Stimulated activated CD4-positive, alpha-beta T cell treated with anti-CD3 and anti-CD28 coated beads, TNF-alpha, amount 100 ng/mL, for 1 hour (primary cell): ENCODE measurements at places on chromosomes 11 and 22.

GRCh38 chr11:106160494-106160893 is 83.0 kb downstream of the AASDHPPT start:
- DNase-seq, result no peak

GRCh38 chr22:30129636-30130035 is 49.4 kb downstream of the HORMAD2 start:
- DNase-seq, result no peak

GRCh38 chr11:14973621-14974514 is 1.7 kb upstream of the CALCA start:
- no peak for DNase-seq

DNA sequence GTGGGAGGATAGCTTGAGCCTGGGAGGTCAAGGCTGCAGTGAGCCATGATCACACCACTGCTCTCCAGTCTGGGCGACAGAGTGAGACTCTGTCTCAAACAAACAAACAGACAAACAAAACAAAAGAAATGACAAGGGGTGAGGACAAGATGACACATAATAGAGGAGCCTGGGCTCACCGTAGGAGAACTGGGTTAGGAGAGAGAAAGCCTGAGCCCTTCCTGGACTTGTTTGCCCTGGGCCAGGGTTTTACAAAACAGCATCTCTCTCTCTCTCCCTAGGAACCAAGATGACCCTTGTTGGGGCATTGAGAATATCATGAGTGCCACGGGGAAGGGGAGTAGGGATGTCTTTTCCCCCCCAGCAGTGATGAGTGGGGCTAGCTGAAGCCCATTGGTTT is 15.7 kb downstream of the ROBO3 start:
- no peak for DNase-seq

- no peak for DNase-seq
Measured at GRCh38 chr11:35735903-35736302, 73.3 kb downstream of the TRIM44 start.

- no peak for DNase-seq
Measured at GRCh38 chr11:62057069-62057468, 66.7 kb upstream of the INCENP start.

DNA sequence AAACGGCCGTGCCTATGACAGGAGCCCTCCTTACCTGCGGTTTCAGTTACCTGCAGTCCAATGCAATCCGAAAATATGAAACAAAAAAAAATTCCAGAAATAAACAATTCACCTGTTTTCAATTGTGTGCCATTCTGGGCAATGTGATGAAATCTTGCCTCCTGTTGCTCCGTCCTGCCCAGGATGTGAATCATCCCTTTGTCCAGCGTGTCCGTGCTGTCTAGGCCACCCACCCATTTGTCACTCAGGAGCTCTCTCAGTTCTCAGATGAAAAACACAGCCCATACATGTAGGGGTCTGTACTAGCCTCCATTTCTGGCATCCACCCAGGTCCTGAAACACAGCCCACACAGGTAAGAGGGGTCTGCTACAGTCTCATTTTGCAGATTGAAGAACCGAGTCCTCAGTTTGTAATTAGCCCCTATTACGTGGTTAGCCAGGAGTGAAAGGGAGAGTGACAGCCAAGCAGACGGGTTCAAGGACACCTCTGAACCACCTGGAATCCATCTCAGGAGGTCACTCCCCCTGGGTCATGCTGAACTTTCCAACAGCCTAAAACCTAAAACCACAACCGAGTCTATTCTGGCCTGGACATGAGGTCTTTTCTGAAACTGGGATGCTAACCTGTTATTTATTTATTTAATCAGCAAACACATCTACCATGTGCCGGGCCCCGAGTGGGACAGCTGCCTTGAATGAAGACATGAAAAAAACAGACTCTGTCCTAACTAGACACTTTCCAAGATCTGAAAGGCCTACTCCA is 317.2 kb downstream of the SHANK2 start:
- DNase-seq, result no peak

DNA sequence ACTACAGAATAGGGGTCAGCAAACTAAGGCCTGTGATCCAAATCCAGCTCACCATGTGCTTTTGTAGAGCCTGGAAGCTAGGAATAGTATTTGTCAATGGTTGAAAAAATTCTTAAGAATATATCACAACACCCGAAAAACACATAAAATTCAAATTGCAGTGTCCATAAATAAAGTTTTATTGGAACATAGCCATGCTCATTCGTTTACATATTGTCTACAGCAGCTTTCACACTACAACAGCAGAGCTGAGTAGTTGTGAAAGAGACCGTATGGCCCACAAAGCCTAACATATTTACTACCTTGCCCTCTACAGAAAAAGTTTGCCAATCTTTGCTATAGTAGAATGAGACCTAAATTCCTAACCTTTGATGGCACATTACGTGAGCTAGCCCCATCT is 125.7 kb downstream of the CADM1 start:
- DNase-seq, result no peak

GRCh38 chr11:17714870-17715269 is 4.5 kb upstream of the MYOD1 start:
- no peak for DNase-seq

GRCh38 chr22:26648011-26648497 is 9.3 kb upstream of the MIAT start:
- DNase-seq, result no peak

DNA sequence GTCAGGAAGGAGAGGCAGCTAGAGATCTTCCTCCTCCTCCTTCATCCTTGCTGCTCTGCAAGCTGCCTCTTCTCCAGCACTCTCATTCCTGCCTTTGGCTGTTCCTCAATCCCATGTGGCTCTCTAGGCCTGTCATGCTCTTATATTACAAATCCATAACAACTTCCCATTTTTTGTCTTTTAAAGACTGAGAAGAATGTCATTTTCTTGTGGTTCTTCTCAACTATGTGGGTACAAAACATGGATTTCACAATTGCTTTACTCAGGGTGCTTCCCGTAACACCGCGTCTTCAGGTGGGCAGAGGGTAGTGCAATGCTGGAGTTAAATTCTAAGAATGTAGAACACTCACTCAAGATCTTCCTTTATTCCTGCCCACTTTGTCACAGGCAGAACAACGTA is 6.8 kb upstream of the CAT start:
- DNase-seq, result no peak

DNA sequence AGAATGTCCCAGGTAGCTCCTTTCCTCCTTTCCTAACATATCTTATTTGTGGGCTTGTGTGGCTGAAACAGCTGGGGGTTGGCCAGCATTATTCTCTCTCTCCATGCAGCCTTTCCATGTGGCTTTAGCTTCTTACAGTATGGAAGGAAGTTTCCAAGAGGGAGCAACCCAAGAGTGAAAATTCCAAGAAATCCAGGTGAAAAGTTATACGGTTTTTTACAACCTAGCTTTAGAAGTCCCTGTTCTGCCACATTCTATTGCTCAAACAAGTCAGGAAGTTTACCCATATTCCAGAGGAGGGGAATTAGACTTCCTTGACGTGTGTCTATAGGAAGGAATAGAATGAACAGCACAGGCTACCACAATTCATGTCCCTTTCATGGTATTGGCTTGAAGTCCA is 10.0 kb upstream of the SWAP70 start:
- no peak for DNase-seq

GRCh38 chr11:133934599-133935550 is 21.9 kb downstream of the IGSF9B start:
- DNase-seq, result no peak

DNA sequence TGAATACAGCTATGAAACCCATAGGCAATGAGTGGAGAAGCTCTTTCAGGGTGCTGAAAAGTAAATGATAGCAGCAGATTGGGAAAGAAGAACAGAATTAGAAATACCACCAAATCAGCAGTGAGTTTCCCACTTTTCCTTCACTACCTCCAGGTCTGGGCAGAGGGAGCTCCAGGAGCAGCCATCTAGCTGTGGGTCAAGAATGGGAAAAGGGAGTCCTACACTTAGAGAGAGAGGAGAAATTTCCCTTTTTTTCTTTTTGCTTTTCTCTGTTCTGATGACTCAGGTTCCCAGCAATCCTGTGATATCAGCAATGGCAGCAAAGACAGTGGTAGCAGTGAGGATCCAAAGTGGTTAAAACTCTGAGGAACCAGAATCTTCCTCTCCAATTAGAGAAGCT is 263.9 kb downstream of the NXPE2 start:
- DNase-seq, result no peak

DNA sequence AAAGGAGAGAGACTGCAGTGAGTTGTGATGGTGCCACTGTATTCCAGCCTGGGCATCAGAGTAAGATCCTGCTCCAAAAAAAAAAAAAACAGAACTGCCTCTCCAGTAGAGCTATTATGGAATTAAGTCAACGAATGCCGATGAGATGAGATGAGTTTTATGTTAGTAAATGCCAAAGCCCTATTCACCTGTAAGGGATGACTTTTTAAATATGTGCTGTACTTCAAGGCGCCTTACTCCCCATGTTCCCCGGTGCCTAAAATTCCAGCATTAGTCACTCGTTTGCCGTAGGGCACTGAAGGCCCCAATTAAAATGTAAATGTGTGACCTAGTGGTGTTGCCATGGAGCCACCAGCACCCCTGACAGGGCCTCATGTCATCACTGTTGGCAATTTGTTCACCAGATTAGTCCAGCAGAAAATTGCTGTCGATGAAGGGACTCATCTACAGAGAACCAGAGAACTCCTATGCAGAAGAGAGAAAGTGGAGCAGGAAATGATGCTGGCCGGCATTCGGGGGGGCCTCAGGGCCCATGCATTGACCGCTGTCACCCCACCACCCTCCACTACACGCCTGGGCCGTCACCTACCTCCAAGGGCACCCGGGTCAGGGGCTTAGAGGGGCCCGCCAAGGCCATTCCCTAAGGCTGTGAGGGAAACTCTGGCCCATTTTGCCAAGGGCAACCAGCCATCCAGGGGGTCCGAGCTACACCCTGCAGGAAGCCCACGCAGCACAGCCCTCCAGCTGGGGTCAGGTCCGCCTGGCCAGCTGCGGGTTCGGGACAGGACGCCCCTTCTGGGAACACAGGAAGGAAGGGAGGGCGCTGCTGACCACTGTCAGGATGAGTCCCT is 17.8 kb downstream of the LIF start:
- no peak for DNase-seq

DNA sequence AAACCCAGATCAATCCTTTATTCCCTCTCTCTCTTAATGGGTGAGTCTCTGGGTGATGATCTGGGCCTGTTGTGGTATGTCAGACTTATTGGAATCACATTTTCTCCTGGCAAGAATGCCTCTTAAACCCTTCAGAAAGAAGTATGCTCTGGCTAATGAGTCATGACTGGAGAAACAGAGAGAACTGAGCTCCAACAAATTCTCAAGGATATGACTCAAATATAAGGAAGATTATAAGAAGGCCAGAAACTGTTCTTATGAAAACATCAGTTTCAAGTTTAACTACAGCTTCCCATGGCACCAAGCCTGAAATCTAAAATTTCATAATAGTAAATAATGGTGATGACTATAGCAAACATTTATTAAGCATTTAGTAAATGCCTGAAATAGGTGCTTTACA is 83.9 kb downstream of the OR5AK2 start:
- DNase-seq, result no peak

DNA sequence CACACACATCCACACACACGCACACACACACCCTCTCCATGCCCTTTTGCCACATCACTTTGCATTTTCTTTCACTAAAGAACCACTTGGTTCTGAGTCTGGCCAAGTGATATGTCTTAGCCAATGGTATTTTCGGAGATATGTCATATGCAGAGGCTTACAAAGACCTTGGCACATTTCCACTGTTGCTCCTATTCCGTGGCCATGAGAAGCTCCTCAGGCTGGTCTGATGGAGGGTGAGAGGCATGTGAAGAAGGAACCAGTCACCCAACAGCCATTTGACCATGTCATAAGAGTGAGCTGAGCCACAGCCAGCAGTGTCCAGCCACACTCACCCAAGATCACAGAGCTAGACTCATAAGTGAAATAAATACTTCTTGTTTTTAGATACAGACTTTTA is 212.6 kb upstream of the NAV2 start:
- no peak for DNase-seq

GRCh38 chr11:72140661-72141060 is 5.1 kb downstream of the FOLR3 start:
- DNase-seq, result no peak

- no peak for DNase-seq
Measured at GRCh38 chr11:95720195-95720594, 69.4 kb downstream of the FAM76B start.

DNA sequence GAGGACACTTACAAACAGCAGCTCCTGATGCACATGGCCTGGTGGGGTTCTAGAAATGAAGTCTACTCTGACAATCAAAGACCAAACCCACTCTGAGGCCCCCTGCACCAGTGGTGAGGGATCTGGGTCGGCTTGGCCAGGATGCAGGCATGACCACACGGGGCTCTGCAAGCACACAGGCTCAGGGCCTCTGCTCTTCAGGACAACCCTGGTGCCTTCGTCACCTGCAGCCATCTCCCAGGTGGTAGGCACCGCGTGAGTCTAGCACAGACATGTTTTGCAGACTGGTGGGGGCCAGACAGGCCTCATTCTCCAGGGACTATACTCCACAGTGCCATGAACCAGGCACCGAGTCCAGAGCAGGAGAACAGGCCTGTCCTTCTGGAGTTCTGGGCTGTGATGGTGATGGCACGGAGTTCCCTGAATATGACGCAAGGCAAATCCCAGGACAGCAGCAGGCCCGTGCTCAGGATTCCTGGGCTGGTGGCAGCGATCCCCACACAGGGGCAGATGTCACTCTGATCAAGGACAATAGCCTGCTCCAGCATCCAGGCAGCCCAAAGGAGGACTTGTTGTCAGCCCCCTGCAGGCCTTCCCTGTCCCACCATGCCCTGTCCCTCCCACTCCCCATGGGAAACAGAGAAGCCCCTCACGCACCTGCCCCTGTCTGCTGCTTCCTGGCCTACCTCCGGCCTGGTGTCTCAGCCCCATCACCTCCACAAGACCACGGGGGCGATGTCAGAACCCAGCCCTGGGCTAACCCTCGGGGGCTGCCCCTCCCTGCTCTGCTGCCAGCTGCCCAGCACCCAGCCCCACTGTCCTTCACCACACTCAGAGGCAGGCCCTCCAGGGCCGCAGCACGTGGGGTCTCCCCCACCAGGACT is 36.1 kb downstream of the GNB1L start:
- no peak for DNase-seq

DNA sequence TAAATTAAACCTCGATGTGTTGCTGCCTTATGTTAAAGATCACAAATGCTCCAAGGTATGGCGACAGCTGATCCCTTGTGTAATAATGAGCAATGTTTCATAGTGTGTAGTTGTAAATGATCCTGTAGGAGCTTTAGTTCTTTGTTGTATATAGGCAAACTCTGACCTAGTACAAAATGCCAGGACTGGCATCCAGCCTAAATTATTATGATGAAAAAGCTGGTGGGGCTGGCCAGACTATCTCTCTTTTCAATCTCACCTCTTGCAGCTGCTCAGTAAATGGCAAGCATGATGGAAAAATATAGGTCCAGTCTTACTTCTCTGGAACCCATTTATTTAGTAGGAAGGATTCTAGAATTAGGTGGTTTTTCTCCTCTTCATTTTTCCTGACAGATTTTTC is 345.1 kb upstream of the C11orf87 start:
- DNase-seq, result no peak

DNA sequence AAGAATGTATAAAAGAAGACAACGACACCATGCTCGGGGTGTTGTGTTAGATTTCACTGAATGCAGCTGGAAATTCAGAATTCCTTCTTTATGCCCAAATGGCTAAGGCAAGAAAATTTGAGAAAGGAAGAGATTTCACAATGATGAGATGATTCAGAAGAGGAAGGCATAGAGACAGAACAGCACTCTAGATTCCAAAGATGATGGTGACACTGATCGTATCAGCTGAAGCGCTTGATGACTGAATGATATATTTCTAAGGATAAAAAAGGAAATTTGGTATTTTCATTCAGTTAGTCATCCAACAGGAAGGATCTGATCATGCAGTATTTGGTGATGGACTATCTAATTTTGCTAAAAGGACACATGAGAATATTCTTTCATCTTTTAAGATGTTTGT is 189.2 kb downstream of the EFCAB6 start:
- no peak for DNase-seq
